ENCODE measurements at places on chromosomes 1 and 21. TPM values are rescaled to one million over a fixed set of nuclear protein-coding genes. Genes with fewer than 3 reads are reported as not detected.

Gene ARHGAP29
- 1.2 TPM for polyA plus RNA-seq

- peak; percentile 35 for DNase-seq
- H3K27me3 ChIP-seq = no peaks in the 10 kb centered on the region
- peak overlapping the region; percentile 68 for H3K4me3 ChIP-seq
- no peaks in the 10 kb centered on the region for H3K36me3 ChIP-seq
Observed at GRCh38 chr1:16352842-16353535, 709 bp upstream of the FBXO42 start.

GRCh38 chr1:47407481-47407880 lies 8.6 kb upstream of the FOXE3 start:
- no peak overlapping the region for H3K27ac ChIP-seq
- DNase-seq = no peak
- H3K27me3 ChIP-seq = no peaks in the 10 kb centered on the region
- no peaks in the 10 kb centered on the region for H3K4me1 ChIP-seq

DNA sequence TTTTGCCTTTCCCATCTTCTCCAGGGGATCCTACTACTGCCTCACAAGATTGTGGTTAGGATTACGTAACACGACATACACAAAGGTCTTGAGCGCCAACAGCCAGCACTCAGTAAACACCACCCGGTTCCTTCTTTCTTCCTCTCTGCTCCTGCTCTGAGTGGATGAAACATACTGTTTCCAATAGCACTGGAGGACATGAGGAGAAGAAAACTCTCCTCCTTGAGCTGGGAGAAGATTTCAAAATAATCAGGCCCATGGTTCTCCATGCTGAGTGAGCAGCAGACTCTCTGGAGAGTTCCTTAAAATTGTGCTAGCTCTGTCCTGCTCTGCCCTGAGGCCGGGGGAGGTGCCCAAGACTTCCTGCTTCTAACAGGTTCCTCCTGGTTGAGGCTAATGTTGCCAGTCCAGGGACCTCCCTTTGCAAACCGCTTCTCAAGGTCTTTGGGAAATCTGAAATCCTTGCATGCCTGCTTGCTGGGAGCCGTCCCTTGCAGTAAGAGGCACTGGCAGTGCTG lies 29.4 kb upstream of the MX1 start:
- H3K36me3 ChIP-seq = no peaks in the 10 kb centered on the region
- no peaks in the 10 kb centered on the region for H3K27me3 ChIP-seq
- H3K4me1 ChIP-seq = no peaks in the 10 kb centered on the region
- H3K4me3 ChIP-seq = no peak overlapping the region
- DNase-seq = no peak

Gene BRDT
- not detected for polyA plus RNA-seq

Gene PALMD
- polyA plus RNA-seq = 5.2 TPM

Gene GSTM5
- polyA plus RNA-seq = 11.4 TPM

DNA sequence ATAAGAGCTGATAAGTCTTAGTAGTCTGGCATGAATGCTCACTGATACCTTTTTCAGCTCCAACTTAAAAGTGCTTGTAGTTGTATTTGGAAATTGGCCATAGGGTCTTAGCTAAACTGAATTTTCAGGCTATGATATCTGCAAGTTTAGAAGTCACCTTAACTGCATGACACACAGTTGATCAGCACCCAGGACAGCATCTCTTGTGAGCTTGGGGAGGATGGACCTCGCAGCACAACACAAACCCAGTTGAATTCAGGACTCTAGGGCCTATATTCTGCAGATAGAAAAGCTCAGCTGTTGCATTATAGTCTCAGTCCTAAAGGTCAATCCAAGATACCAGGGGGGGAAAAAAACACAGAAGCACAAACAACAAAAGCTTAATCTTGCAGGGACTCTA lies 394.3 kb downstream of the KCNH1 start:
- H3K27me3 ChIP-seq = no peaks in the 10 kb centered on the region
- no peak for DNase-seq
- no peaks in the 10 kb centered on the region for H3K36me3 ChIP-seq
- no peaks in the 10 kb centered on the region for H3K4me1 ChIP-seq
- H3K4me3 ChIP-seq = no peak overlapping the region
- H3K27ac ChIP-seq = no peak overlapping the region

Gene VCAM1
- 1.8 TPM for polyA plus RNA-seq

- no peaks in the 10 kb centered on the region for H3K27me3 ChIP-seq
- H3K27ac ChIP-seq = no peak overlapping the region
- H3K4me1 ChIP-seq = no peaks in the 10 kb centered on the region
- no peaks in the 10 kb centered on the region for H3K36me3 ChIP-seq
- no peak overlapping the region for H3K4me3 ChIP-seq
Observed at GRCh38 chr1:173148971-173149370, 58.2 kb downstream of the TNFSF4 start.

- peaks cover 62% of the 10 kb centered on the region for H3K4me1 ChIP-seq
- no peak overlapping the region for H3K4me3 ChIP-seq
- H3K27me3 ChIP-seq = no peaks in the 10 kb centered on the region
- no peaks in the 10 kb centered on the region for H3K36me3 ChIP-seq
Observed at GRCh38 chr1:9363061-9363471, 70.4 kb downstream of the SPSB1 start.

DNA sequence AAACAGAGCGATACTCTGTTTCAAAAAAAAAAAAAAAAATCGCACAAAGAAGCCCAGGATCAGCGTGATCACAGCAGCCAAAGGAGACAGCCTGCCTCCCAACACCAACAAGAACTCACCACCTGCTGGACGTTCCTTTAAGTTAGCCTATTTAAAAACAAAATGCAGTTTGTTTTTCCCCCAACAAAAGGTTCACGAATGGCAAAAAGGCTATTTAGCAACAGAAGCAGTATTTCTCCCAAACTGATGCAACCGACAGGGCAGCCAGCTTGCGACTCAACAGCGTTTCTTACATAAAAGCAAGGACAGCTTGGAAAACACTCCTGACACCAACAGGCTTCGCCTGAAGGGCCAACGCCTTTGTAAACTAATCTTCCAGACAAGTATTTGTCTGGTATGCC lies 6.8 kb downstream of the SSU72 start:
- H3K36me3 ChIP-seq = peaks cover 17% of the 10 kb centered on the region
- no peaks in the 10 kb centered on the region for H3K27me3 ChIP-seq
- no peak overlapping the region for H3K27ac ChIP-seq
- DNase-seq = peak; percentile 66
- H3K4me3 ChIP-seq = no peak overlapping the region
- peaks cover 47% of the 10 kb centered on the region for H3K4me1 ChIP-seq

DNA sequence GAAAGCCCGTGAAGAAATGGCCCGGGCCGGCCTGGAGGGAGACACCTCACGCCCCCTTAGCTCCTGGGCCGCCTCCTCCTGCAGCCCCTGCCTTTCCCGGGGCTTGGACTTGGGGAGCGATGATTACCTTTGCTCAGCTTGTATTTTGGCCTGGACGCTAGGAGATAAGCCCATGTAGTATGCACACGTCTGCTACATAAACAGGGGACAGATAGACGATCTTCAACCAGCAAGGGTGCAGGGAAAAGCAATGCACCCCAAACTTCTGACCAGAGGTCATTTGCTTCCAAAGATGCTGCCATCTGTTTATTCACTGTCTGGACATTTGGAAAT lies 936 bp downstream of the TP73 start:
- peaks cover 37% of the 10 kb centered on the region for H3K27me3 ChIP-seq
- no peaks in the 10 kb centered on the region for H3K36me3 ChIP-seq

GRCh38 chr1:113041569-113042284 lies 31.3 kb upstream of the LRIG2 start:
- H3K36me3 ChIP-seq = no peaks in the 10 kb centered on the region
- DNase-seq = no peak
- no peaks in the 10 kb centered on the region for H3K27me3 ChIP-seq
- H3K4me3 ChIP-seq = no peak overlapping the region
- H3K4me1 ChIP-seq = peaks cover 8% of the 10 kb centered on the region

- peaks cover 17% of the 10 kb centered on the region for H3K27me3 ChIP-seq
- no peak overlapping the region for H3K4me3 ChIP-seq
- H3K36me3 ChIP-seq = no peaks in the 10 kb centered on the region
- no peak overlapping the region for H3K27ac ChIP-seq
- no peak for DNase-seq
Observed at GRCh38 chr21:42835211-42835610, 44.1 kb downstream of the WDR4 start.

GRCh38 chr21:42351626-42352440 lies 1.0 kb upstream of the TFF2 start:
- no peak overlapping the region for H3K4me3 ChIP-seq
- H3K4me1 ChIP-seq = no peaks in the 10 kb centered on the region
- no peak overlapping the region for H3K27ac ChIP-seq
- H3K36me3 ChIP-seq = no peaks in the 10 kb centered on the region
- H3K27me3 ChIP-seq = no peaks in the 10 kb centered on the region

GRCh38 chr1:10398734-10399443 lies at the start of gene PGD:
Gene PGD (plus strand): TSS chr1:10399064. CDS start chr1:10399118, 54 bp downstream.
- no peaks in the 10 kb centered on the region for H3K27me3 ChIP-seq
- H3K4me3 ChIP-seq = peak within 1 kb of the TSS; percentile 89
- peak; percentile 99 for DNase-seq

GRCh38 chr1:44670751-44671640 lies 3.3 kb downstream of the TMEM53 start:
- no peaks in the 10 kb centered on the region for H3K36me3 ChIP-seq
- H3K4me1 ChIP-seq = peaks cover 31% of the 10 kb centered on the region
- H3K27ac ChIP-seq = no peak overlapping the region
- H3K27me3 ChIP-seq = no peaks in the 10 kb centered on the region

GRCh38 chr1:234568345-234568744 lies 41.6 kb downstream of the IRF2BP2 start:
- no peaks in the 10 kb centered on the region for H3K36me3 ChIP-seq
- no peak for DNase-seq
- H3K27ac ChIP-seq = no peak overlapping the region
- no peak overlapping the region for H3K4me3 ChIP-seq
- no peaks in the 10 kb centered on the region for H3K4me1 ChIP-seq

All from sigmoid colon (tissue), 7 donors.